ENCODE measurements at places on chromosomes 11 and 22.

DNA sequence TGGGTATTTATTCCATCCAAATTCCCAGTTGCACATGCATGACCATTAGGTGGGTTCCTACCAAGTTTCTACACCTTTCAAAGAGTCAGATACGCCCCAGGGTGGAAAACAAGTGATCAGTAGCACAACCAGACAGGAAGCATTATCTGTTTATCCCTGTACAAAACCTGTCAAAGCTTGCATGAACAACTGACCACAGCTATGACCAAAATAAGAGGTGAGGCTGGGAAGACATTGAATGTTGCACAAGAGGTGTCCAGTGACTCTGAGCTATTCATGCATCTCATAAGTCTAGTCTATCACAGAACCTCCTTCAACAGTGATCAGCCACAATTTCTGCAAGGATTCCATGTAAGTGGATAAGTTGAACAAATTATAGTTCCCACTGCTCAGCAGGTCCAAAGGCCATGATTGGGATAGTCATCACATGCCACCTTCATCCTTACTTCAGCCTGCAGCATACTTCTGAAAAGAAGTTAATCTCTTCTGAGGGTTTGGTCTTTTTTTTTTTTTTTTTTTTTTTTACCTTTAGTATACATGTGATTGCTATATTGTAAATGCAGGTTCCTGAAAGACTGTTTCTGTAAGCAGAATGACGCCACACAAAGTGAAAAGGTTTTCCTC is 28.0 kb upstream of the TMEM45B start:
- DNase-seq, result no peak

DNA sequence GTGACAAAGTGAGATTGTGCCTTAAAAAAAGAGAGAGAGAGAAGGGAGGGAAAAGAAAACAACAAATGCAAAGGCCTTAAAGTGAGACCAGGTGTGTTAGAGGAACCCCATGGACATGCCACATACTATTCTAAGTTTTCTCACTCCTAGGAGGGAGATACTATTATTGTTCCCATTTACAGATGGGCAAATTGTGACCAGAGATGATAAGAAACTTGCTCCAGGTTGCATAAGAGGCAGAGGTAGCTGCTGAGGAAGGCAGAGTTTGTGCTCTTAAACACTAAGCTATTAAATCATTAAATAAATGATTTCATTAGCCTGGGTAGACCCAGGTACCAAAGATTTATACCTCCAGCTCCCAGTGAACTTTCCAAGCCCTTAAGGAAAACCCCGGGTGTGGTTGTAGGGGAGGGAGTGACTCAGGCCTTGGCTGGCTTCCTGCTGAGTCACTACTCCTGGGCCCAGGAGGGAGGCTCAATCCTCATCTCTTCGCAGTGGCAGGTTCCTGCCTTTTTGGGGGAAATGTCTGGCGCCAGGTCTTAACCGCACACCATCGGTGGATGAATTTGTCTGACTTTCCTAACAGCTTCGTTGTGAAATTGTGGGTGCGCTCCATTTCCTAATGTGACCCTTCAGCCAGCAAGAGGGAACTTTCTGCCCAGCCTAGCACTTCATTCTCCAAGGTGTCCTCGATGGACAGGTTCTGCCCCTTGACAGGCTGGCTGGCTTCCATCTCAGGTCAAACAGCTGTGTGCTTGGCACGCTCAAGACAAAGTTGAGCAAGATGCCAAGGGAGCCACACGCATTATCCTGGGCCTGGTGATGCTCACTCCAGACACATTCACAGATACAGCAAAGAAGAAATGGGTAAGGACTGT is 33.4 kb upstream of the PTPRJ start:
- DNase-seq, result peak; percentile 96

DNA sequence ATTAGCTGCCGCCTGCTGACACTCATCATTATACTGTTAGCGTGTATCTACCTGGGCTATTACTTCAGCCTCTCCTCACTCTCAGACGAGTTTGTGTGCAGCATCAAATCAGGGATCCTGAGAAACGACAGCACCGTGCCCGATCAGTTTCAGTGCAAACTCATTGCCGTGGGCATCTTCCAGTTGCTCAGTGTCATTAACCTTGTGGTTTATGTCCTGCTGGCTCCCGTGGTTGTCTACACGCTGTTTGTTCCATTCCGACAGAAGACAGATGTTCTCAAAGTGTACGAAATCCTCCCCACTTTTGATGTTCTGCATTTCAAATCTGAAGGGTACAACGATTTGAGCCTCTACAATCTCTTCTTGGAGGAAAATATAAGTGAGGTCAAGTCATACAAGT is 51.1 kb downstream of the PANX1 start:
- no peak for DNase-seq

DNA sequence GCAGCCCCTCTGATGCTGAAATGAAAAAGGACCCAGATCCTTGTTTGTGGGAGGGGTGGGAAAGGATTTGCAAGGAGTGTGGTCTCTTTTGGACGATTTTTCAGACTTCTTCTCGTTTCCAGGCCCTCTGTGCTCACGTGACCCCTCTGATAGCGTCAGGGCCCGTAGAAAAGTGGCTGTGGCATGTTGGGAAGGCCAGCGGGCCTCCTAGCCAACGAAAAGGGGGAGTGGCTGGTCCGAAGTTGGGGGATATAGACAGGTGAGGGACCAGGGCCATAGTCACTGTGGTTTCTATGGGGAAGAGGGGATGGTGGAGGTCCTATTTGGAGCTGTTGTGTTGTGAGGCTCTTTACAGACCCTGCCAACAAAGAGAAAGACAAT is 6.6 kb downstream of the PARVB start:
- DNase-seq, result no peak

GRCh38 chr11:83611031-83611430 is 324.9 kb upstream of the CCDC90B start:
- no peak for DNase-seq

DNA sequence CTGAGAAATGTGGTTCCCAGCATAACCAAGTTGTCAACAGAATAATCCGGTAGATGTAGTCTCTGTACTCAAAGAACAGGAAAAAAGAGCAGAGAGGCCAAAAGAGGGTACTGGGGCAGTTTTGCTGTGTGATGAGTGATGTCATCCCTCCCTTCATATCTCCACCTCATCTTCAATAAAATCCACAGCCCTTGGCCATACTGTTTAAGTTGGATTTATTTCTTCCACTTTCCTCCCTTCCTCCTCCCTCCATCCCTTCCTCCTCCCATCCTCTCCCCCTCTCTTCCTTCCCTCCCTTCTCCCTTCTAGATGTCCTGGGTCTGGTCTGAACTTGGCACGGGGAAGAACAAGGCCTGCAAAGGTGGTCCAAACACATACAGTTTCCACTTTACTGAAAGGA is 18.2 kb upstream of the GRK3 start:
- DNase-seq, result no peak

DNA sequence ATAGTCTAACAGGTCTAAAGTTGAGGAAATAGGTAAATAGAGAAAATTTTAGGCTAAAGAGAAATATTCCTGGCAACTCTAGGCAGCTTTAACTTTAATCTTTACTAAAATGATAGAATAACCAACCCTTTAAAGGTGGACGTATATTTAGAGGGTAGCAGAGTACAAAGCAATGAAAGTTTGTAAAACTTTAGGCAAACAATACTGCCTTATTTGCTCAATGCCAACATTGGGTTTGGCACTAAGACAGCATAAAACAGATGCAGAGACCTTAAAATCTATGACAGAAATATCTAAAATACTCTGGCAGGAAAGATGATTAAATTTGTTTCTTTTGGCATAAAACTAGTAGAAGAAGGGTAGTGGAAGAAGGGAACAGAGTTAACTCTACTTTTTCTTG is 70.7 kb downstream of the EMSY start:
- DNase-seq, result no peak
